Mesothelial cell of epicardium (in vitro differentiated cells): ENCODE measurements at places on chromosomes 7 and 10.

GRCh38 chr7:55307123-55307916 is 57.8 kb upstream of the LANCL2 start:
- H3K27ac ChIP-seq = no peak overlapping the region
- H3K4me3 ChIP-seq = no peak overlapping the region
- DNase-seq = no peak
- peaks cover 10% of the 10 kb centered on the region for H3K27me3 ChIP-seq
- no peaks in the 10 kb centered on the region for H3K36me3 ChIP-seq

DNA sequence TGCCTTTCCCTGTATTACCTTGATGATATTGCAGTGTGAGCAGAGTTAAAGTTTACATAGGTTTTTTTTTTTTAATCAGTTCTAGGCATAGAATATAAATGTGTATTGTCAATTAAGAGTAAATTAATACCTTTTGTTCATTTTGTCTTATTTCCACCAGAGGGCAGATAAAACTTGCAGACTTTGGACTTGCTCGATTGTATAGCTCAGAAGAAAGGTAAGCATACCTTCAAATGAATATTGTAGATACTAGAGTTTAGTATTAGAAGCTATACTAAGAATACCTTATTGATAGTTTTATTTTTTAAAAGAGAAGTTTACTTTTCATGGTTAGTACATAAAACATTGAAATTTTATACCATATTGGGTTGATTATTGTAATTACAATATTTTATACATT is 86.8 kb downstream of the MPLKIP start:
- no peak for DNase-seq
- H3K4me3 ChIP-seq = no peak overlapping the region
- peaks cover 10% of the 10 kb centered on the region for H3K36me3 ChIP-seq
- no peaks in the 10 kb centered on the region for H3K27me3 ChIP-seq
- no peaks in the 10 kb centered on the region for H3K4me1 ChIP-seq

GRCh38 chr10:48491392-48492139 is 113.3 kb downstream of the ARHGAP22 start:
- H3K36me3 ChIP-seq = no peaks in the 10 kb centered on the region
- no peak overlapping the region for H3K4me3 ChIP-seq
- peaks cover 13% of the 10 kb centered on the region for H3K4me1 ChIP-seq
- H3K27ac ChIP-seq = no peak overlapping the region
- DNase-seq = no peak

DNA sequence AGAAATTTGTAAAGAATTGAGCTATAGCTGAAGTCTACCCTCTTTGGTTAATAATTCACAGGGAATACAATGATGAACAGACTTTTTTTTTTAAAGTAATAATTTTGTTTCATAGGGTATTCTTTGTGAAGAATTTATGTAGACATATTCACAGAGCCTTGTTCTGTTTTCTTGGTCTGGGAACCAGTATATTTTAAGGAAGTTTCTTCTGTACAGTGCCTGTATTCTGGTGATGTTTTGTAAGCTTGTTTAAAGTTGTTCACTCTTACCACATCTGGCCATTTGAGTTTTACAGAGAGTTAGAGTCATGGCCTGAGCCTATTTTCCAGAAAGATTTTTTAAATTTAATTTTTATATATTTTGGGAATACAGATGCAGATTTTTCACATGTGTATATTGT is 70.3 kb downstream of the CCSER2 start:
- peaks cover 31% of the 10 kb centered on the region for H3K36me3 ChIP-seq
- no peak for DNase-seq
- H3K27ac ChIP-seq = peak overlapping the region; percentile 52
- H3K4me3 ChIP-seq = no peak overlapping the region
- H3K4me1 ChIP-seq = peaks cover 25% of the 10 kb centered on the region
- no peaks in the 10 kb centered on the region for H3K27me3 ChIP-seq

GRCh38 chr10:59757966-59758365 is 4.7 kb upstream of the MRLN start:
- no peak for DNase-seq
- no peaks in the 10 kb centered on the region for H3K4me1 ChIP-seq
- no peaks in the 10 kb centered on the region for H3K36me3 ChIP-seq
- H3K4me3 ChIP-seq = no peak overlapping the region
- no peaks in the 10 kb centered on the region for H3K27me3 ChIP-seq

GRCh38 chr10:88810196-88810961 is 7.8 kb downstream of the LIPM start:
- H3K27me3 ChIP-seq = peaks cover 18% of the 10 kb centered on the region
- no peak for DNase-seq
- H3K4me3 ChIP-seq = no peak overlapping the region
- no peaks in the 10 kb centered on the region for H3K36me3 ChIP-seq
- H3K4me1 ChIP-seq = peaks cover 11% of the 10 kb centered on the region

- no peak overlapping the region for H3K27ac ChIP-seq
- no peak for DNase-seq
- H3K36me3 ChIP-seq = no peaks in the 10 kb centered on the region
- H3K4me3 ChIP-seq = no peak overlapping the region
Measured at GRCh38 chr10:45040921-45041542, 40.3 kb downstream of the ZNF22 start.

DNA sequence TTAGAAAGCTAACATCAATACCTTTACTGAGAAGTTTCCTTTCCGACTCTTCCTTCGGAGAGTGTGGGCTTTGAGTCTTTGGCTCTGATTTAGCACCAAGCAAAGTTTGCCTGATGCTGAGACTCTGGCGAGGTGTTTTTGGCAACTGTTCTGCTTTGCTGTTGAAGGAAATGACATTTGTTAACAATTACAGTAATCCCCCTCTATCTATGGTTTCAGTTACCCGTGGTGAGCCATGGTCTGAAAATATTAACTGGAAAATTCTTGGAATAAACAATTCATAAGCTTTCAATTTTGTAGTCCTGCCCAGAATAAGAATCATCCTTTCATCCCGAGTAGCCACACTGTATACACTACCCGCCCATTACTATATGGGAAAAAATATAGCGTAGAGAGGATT is 126.3 kb downstream of the ARHGAP21 start:
- H3K4me1 ChIP-seq = no peaks in the 10 kb centered on the region
- H3K4me3 ChIP-seq = no peak overlapping the region
- H3K27ac ChIP-seq = no peak overlapping the region
- peaks cover 50% of the 10 kb centered on the region for H3K36me3 ChIP-seq
- no peaks in the 10 kb centered on the region for H3K27me3 ChIP-seq

- peaks cover 48% of the 10 kb centered on the region for H3K27me3 ChIP-seq
- DNase-seq = no peak
- H3K27ac ChIP-seq = no peak overlapping the region
- peaks cover 25% of the 10 kb centered on the region for H3K4me1 ChIP-seq
- H3K4me3 ChIP-seq = no peak overlapping the region
Measured at GRCh38 chr10:71207578-71207977, 4.8 kb upstream of the UNC5B start.

DNA sequence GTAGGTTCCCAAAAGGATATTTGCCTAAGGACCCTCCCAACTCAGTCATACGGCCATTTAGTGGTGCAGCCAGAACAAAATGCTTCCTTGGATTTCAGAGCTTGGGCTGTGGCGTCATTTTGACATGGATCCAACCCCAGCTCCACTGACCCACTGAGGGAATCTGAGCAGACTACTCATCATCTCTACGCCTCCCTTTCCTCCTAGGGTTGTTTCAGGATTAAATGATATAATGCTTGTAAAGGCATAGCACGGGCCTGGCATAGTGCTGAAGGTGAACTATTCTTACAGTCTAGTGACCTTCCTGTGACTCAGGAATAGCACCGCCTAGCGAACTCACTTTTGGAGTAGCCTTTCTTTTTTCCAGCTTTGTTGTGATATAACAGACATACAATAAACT is 70.3 kb upstream of the LOXL4 start:
- no peak overlapping the region for H3K4me3 ChIP-seq
- H3K27ac ChIP-seq = no peak overlapping the region
- peaks cover 10% of the 10 kb centered on the region for H3K4me1 ChIP-seq
- H3K27me3 ChIP-seq = peaks cover 23% of the 10 kb centered on the region
- no peak for DNase-seq

DNA sequence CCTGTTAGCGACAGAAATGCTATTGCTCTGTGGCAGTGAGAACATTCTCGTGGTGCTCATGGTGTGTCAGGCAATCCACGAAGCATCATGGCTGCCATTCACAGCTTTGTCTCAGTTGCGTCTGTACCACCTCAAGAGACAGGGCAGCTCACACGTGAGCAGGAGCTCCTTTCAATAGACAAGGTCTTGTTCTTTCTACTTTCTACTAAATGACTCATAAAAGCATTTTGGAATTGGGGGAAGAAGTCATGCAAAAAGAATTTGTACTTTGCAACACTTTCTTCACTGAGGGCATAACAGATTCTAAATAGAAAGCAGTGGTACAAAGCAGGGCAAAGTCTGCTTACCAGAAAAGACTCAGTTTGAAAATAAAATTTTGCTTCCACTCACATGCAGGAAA is 638.5 kb downstream of the PHTF2 start:
- H3K27ac ChIP-seq = no peak overlapping the region
- DNase-seq = no peak
- peaks cover 5% of the 10 kb centered on the region for H3K27me3 ChIP-seq
- no peak overlapping the region for H3K4me3 ChIP-seq
- H3K36me3 ChIP-seq = no peaks in the 10 kb centered on the region

GRCh38 chr7:1004018-1004852 is 21.3 kb downstream of the CYP2W1 start:
- DNase-seq = no peak
- H3K27ac ChIP-seq = no peak overlapping the region
- H3K27me3 ChIP-seq = no peaks in the 10 kb centered on the region
- no peaks in the 10 kb centered on the region for H3K4me1 ChIP-seq
